A172 (cell line): ENCODE measurements at places on chromosomes 13 and 19.

- no peak for DNase-seq
Measured at GRCh38 chr13:97631158-97631557, 197.2 kb downstream of the RAP2A start.

GRCh38 chr19:42534391-42534790, 6.1 kb upstream of the CEACAM1 start:
- no peak for DNase-seq

DNA sequence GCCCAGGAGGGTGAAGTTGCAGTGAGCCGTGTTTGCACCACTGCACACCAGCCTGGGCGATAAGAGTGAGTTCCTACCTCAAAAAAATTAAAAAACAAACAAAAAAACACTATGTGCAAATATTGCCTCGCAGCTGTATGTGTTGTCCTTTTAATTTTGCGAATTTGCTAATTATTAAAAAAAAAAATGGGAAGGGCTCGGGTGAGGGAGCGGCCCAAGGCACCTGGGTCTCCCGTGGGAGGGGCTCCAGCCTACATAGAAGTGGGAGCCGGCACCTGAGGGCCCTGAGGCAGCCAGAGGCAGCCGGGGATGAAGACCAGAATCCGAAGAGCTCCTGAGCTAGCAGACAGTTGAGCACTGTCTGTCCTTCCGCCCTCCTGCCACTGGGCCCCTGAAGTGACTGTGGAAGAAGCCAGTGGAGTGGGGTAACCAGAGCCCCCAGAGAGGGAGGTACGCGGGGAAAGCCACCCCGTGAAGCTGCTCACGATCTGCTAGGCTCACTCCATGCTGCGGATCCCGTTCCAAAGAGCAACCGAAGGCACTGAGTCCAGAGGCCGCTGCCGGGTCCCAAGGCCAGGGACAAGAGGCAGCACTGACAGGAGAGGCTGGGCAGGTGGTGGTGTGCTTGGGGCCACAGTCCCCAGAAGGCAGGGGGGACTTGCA, 6.5 kb downstream of the IZUMO4 start:
- no peak for DNase-seq

GRCh38 chr19:34155686-34156085, 16.6 kb upstream of the LSM14A start:
- peak; percentile 20 for DNase-seq

DNA sequence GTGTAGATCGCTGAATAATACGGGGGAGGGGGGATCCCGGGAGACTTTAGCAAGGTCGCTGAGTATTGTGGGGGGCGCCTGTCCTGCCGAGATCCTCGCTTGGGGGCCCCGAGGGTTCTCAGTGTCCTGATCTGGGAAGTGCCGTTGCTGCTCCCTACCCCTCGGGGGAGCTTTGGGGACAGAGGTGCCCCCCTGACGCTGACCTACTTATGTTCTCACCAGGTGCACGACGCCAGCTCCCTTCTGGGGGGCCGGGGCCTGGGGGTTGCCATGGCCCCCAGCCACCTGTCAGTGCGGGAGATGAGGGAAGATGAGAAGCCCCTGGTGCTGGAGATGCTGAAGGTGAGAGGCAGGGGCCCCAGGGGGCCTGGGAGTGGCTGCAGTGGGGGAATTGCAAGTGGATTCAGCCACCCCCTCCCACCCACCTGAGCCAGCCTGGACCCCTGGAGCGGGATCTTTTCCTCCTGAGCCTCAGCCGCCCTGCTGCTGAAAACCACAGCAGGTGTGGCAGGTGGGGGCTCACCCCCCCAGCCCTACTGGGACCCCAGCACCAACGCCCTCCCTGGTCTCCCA, 537 bp downstream of the NAT14 start:
- DNase-seq, result no peak

- no peak for DNase-seq
Measured at GRCh38 chr13:112842931-112843391, 126.1 kb upstream of the MCF2L start.

DNA sequence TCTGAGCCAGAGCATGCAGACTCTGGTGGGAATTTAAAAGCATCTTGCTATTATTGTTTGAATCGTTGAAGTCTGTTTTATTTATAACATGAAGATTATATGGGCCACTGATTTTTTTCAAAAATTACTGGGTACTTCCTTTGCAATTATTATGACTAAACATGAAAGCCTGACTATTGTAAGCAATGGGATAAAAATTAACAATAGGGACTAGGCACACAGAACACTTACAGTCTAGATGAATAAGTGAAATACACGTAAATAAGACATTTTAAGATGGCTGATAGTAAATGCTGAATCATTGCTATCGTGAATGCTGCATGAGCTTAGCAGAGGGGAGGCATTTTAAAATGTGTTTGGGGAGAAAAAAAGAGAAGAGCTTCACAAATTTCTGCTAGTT, 81.0 kb upstream of the MAB21L1 start:
- DNase-seq, result no peak

- DNase-seq, result peak; percentile 54
Measured at GRCh38 chr13:46165485-46166223, 16.3 kb downstream of the LCP1 start.

GRCh38 chr19:28446511-28446910, 766.4 kb downstream of the UQCRFS1 start:
- no peak for DNase-seq

DNA sequence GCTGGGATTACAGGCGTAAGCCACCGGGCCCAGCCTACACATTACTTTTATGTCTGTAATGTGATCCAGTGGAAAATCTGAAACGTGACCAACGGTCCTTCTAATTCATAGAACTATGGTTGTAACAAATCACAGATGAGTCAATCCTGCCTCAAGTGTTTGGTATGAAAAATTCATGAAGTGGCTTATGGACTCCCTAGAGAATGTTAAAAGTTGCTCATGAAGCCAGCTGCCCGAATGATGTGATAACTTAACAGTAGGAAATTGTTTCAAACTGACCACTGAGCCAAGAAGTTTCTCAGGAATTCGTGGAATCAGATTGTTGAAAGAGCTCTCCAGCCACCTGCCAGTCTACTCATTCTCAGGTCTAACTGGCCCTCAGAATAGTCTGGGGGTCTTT, 59.4 kb upstream of the FARP1 start:
- DNase-seq, result peak; percentile 83

DNA sequence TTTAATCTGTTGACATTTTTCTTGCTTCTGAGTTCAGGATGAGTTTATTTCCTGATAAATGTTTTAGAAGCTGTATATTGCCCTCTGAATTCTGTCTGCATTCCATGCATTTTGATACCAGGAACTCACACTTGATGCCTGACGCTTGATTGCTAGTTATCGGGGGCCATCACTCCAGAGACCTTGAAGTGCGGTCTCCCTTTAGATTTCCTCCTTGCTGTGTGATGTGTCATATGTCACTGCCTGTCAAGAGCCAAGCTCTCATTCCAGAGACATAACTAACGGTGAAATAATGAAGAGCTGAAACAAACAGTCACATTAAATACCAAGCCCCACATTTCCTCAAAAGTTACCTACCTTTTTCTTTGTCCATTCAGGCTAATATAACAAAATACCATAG, 155.5 kb downstream of the TNFSF13B start:
- no peak for DNase-seq

- no peak for DNase-seq
Measured at GRCh38 chr19:1362387-1363257, 21.1 kb upstream of the NDUFS7 start.

DNA sequence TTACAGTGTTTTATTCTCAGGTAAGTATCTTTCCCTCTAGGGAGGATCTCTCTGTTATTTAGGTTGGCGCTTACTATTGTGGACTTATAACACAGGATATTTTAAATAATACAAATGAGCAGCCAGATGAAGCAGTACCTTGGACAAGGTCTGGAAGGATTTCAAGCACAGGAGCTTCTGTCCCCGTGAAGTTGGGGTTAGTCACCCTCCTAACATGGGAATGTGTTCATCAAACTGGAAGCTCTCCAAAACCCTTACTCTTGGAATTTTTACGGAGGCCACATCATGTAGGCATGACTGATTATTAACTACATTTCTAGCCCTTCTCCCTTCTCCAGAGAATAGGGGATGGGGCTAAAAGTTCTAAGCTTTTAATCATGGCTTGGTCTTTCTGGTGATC, 38.3 kb upstream of the SPRY2 start:
- DNase-seq, result peak; percentile 70

- DNase-seq, result peak; percentile 83
Measured at GRCh38 chr19:5987077-5987818, 9.3 kb upstream of the RANBP3 start.

GRCh38 chr19:39554701-39555311, 14.8 kb upstream of the EID2 start:
- no peak for DNase-seq

DNA sequence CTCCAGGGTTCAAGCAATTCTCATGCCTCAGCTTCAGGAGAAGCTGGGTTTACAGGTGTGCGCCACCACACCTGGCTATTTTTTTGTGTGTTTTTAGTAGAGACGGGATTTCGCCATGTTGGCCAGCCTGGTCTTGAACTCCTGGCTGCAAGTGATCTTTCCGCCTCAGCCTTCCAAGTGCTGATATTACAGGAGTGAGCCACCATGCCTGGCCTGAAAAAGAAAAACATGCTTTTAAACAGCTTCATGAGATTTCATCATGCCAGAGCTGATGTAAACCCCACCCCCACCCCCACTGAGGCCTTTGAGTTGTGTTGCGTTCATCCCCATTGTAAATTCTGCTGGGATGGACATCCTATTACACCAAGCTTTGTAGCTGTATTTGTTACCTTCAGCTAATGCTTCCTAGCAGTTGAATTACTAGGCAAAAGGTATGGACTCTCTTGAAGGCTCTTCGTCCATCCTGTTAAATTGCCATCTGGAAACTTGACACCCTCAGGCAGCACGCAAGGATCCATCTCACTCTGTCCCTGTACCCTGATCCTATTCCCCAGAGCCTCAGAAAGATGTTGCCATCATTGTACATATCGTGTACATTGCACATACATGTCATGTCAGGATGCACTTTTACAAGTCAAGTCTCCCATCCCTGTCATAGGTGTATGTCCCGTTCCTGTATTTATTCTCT, 47.3 kb downstream of the NFIX start:
- DNase-seq, result no peak

DNA sequence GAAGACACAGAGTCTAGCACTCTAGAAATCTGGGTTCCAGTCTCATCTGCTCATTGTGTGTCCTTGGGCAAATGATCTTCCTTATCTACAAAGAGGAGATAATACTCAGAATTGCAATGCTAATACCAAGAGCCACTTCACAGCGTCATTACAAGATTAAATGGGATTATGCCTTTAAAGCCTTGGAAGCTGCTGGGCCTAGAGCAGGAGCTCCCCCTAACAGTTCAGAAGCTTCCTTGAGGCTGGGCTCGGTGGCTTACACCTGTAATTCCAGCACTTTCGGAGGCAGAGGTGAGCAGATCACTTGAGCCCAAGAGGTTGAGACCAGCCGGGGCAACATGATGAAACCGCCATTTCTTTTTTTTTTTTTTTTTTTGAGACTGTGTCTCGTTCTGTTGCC, 27.6 kb downstream of the AP2S1 start:
- DNase-seq, result no peak

DNA sequence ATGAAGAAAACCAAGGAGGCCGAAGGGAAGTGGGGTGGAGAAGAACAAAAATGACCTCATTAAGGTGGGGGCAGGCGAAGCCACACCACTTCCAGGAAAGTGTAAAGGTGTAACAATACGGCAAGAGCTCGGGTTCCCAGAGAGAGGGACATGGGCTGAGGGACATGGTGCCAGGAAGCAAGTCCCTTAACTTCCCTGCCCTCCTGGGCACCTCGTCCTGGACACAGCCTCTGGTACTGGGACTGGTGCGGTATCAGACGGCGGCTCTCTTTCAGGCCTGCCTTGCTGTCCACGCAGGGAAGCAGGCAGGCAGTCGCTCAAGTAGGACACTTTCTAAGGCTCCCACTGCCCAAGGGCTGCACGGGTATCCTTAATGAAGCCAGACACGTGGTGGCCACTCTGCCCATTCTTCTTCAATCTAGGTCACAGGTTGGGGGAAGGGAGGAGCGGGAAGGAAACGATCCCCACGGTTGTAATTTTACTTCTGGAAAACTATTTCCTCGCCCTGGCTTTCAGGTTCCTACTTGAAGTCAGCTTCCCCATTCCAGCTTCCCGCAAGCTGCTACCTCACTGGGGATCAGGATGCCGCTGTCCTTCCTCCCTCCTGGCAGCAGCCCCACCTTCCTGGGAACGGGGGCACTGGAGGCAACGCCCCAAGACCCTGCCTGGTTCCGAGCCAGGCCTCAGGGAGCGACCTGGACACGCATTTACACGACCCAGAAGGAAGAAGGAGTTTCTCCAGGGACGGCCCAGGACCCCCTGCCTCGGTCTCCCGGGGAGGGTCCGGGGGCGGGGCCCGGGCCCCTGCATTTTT, 1.2 kb downstream of the AP3D1 start:
- no peak for DNase-seq

GRCh38 chr19:58047672-58048071, 11.4 kb upstream of the ZNF135 start:
- no peak for DNase-seq

DNA sequence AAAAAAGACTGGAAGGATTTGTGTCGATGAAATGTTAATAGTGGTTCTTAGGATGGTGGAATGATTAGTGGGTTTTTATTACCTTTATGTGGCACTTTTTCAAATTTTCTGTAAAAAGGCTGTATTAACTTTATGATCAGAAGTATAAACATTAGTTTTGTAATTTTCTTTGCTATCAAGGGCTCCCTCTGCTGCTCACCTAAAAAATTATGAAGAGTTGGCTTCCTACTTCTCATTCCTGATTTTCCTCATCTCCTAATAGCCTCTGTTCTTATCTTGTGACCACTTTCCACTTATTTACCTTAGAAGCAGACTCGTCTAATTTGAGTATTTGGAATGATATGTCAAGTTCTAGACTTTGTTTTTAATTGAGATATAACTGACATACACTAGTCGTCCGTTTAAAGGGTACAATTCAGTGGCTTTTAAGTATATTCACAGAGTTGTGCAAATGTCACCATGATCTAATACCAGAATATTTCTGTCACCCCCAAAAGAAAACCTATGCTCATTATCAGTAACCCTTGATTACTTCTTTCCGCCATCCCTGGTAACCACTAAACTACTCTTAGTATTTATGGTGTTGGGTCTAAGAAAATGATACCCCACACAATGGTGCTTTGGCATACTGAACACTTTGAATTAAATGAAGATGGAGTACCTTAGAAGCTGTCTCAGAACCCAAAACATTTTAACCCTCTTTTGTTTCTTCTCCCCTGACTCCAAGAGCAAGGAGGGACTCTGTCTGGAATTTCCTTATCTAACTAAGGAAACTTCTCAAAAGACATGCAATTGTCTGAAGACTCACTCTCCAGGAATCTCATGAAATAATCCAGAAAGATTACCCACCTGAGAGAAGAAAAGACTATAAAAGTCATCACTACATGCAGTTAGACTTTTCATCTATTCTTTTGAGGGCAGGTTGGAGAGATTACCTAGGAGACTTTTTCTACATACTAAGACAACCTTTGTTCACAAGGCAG, 311.3 kb downstream of the DLEU7 start:
- DNase-seq, result peak; percentile 42

- DNase-seq, result peak; percentile 71
Measured at GRCh38 chr19:49710372-49710951, 19.5 kb downstream of the CPT1C start.

DNA sequence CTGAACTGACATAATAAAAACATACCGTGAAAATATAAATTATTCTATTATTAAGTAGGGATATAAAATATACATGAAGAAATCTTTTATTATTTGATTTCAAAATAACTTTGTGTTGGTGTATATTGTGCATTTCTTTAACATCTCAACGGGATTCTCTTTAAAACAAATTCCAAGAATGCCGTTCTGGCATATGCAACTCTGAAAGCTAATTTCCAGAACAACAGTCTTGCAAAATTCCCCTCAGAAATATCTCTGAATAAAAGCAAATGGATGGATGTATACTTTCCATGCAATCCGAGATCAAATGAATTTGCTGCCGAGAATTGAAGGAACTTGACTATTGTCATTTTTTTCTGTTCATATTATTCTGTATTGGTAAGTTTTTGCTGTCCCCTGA, 1579.8 kb downstream of the PCDH9 start:
- no peak for DNase-seq
